ENCODE measurements at places on chromosomes 1 and 21.

- DNase-seq, result no peak
Observed at GRCh38 chr1:177772386-177772960, 197.4 kb downstream of the SEC16B start.

DNA sequence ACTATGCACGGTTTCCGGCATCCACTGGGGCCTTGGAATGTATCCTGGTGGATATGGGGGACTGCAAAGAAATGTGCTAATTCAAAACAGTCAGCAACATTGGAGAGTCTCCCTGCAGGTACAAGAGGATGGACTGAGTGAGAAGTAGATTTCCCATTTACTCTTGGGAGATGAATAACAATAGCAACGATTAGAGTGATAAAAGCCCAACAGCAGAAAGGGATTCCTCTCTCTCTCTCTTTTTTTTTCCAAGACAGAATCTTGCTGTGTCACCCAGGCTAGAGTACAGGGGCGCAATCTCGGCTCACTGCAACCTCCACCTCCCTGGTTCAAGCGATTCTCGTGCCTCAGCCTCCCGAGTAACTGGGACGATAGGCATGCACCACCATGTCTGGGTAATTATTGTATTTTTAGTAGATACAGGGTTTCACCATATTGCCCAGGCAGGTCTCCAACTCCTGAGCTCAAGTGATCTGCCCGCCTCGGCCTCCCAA is 5.0 kb upstream of the SHCBP1L start:
- DNase-seq, result no peak

DNA sequence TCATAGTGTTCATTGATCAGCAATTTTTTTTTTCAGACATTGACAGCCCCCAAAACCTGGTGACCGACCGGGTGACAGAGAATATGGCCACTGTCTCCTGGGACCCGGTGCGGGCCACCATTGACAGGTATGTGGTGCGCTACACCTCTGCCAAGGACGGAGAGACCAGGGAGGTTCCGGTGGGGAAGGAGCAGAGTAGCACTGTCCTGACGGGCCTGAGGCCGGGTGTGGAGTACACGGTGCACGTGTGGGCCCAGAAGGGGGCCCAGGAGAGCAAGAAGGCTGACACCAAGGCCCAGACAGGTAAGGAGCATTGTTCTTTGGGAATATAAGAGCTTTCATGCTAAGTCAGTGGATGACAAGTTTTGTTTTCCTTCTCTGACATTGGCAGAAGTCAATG is 49.3 kb downstream of the TNN start:
- DNase-seq, result no peak

- no peak for DNase-seq
Observed at GRCh38 chr21:33569991-33570390, 18.5 kb downstream of the DONSON start.

DNA sequence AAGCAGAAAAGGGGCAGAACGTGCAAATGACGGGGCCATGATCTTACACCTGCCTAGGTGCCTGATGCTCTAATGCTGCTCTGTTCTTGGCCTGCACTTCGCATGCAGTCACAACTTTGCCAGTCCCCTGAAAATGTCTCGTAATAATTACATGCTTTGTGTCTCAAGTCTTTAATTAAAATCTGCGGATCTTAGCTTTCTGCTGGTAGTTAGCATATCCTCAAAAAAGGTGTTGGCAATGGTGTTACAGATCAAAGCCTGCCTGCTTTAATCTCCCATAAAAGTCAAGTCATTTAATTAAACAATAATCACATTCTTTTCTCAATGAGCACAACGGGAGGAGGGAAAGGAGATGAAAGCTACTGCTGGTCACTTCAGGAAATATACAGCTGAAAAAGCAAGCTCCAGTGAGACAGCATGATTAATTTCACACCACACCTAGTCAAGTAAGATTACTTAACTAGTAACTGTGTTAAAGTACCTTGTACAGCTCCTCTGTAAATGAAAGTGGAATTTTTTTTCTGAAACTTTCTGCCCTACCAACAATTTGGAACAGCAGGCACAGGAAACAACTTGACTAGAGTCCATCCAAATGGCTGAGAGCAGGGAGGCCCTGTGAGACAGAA is 45.8 kb downstream of the STX6 start:
- DNase-seq, result no peak

DNA sequence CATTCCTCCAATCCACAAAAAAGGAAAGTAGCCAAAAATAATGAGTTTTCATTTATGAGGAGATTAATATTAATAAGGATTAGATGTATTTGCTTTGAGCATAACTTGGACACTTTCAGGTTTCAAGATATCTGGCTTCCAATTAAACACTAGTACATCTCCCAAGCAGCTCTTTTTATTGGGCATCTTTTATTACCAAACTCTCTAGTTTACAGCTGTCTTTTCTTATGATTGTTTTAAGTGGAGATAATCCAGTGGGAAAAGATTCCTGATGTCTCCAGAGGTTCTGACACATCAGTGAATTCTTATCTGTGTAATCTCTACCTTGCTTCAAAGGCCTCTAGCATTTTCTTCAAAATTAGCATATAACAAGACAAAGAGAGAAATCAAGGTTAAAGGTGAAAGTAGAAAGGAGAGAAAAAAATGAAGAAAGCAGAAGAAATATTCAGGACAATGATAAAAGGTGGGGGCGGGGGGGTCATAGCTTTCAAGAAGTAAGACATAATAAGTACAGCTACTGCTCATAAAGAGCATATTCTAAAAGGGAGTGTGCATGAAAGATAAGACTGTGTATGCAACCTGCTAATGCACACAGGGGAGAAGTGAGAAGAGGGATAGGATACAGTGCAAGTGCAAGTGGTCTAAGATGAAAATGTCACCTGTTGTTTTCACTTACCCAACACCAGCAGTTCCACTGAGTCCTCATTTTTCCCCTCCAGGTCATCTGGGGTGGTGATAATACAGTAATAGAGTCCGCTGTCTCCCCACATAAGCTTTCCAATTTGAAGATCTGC is 19.1 kb downstream of the ILDR2 start:
- DNase-seq, result no peak

DNA sequence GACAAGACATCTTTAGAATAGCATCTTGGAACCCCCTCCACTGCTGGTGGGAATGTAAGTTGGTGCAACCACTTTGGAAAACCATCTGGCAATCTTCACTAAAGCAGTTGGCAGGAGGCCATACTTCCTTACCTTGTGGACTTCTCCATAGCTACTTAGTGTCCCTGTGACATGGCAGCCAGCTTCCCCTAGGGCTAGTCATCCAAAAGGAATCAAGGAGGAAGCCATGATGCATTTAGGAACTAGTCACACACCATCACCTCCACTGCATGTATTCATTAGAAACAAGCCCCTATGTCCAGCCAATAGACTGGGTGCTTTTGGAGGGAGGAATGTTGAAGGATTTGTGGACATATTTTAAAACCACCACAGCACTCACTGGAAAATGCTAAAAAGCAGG is 19.9 kb downstream of the MX2 start:
- DNase-seq, result no peak

DNA sequence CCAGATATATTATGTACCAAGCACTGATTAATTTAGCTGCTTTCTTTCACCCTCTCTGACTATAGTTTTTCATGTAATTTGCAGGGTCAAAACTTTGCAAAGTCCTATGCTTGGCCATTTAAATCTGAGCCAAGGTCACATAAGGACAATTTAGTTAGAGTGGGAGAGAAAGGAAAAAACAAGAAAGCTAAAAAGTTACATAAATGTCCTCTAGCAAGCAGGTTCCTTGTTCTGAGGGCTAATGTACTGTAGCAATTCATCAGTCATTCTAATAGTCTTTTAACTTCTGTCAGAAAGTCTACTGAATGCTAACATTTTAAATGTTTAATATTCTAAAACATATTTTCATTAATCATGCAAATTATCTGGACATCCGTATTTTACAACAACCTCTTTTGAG is 68.3 kb downstream of the SAMSN1 start:
- DNase-seq, result no peak

GRCh38 chr21:42498012-42498411 is 2.0 kb upstream of the RSPH1 start:
- DNase-seq, result no peak

DNA sequence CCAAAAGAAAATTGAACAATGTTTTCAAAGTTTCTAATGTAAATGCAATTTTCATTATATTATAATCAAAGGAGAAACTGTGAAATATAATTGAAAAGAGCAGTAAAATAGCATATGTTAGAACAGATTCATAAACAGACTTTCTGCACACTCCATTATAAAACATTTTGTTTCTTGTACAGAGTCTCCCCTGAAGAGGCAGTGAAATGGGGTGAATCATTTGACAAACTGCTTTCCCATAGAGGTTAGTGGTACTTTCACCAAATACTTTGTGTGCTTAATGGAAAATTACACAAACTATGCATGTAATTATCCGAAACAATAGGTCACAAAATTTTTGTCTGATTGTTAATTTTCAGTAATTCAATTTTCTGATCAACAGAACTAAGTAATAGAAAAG is 1.9 kb downstream of the RGS18 start:
- peak; percentile 12 for DNase-seq

- DNase-seq, result no peak
Observed at GRCh38 chr1:3431686-3432085, 22.8 kb upstream of the ARHGEF16 start.

DNA sequence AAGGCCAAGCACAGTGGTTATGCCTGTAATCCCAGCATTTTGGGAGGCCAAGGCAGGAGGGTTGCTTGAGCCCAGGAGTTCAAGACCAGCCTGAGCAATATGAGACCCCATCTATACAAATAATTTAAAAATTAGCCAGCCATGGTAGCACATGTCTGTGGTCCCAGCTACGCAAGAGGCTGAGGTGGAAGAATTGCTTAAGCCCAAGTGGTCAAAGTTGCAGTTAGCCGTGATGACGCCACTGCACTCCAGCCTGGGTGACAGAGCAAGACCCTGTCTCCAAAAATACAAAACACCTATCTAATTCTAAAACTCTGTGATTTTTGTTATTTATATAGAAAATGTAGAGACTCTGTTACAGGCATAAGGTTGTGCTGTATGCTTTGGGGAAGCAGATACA is 44.2 kb upstream of the ZYG11A start:
- DNase-seq, result peak; percentile 19

- DNase-seq, result no peak
Observed at GRCh38 chr1:158068918-158069317, 75.5 kb downstream of the KIRREL1 start.

- DNase-seq, result no peak
Observed at GRCh38 chr1:28199328-28200233, 23.1 kb upstream of the PTAFR start.

DNA sequence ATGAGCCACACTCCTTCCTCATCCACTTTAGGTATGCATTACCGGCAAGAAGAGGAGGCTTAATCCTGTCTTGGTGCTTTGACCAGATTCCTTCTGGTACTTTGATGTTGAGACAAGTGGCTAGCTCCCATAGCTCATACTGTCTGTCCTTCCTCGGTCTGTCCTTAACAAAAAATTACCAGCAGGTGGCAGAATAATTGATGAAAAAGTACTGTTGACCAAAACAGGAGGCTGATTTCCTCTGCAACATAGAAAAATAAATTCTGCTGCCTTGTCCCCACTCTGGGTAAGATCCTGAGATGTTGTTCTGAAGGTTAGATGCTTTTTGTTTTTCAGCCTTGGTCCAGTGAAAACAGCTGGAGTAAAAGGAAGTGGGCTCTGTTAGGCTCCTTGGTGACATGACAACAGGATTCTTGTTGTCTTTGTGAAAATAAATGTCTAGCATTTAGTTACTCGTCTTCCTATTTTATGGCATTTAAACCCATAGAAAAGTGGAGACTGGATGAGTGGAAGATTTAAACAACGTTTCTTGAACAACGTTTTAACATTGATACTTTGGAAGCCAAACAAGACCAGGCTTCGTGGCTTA is 11.2 kb upstream of the HJV start:
- peak; percentile 59 for DNase-seq

- no peak for DNase-seq
Observed at GRCh38 chr1:175278734-175279116, 86.1 kb upstream of the KIAA0040 start.

- DNase-seq, result no peak
Observed at GRCh38 chr1:172277989-172278388, 142.5 kb upstream of the C1orf105 start.

- peak; percentile 77 for DNase-seq
Observed at GRCh38 chr1:92356956-92357355, 58.1 kb downstream of the RPAP2 start.

DNA sequence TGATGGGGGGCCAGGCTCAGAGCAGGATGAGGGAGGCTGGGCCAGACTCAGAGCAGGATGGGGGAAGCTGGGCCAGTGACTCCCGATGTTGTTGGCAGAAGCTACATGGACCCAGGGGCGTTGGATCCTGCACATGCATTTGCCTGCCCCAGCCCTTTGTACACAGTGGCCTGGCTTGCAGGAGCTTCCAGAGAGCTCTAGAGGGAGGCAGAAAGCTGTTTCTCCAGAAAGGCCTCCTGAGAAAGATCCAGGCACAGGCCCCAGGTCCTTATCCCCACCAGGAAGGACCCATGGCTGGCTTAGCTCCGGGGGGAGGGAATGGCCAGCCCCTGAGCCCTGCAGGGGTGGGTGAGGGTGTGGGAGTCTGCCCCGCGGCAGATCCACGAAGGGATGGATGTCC is 106.6 kb upstream of the ACTRT2 start:
- no peak for DNase-seq

- no peak for DNase-seq
Observed at GRCh38 chr1:228478326-228478725, 8.9 kb upstream of the RNF187 start.

GRCh38 chr1:81664341-81664740 is 136.4 kb upstream of the ADGRL2 start:
- DNase-seq, result no peak

GRCh38 chr1:156754219-156754618 is 2.7 kb upstream of the HDGF start:
- peak; percentile 23 for DNase-seq

DNA sequence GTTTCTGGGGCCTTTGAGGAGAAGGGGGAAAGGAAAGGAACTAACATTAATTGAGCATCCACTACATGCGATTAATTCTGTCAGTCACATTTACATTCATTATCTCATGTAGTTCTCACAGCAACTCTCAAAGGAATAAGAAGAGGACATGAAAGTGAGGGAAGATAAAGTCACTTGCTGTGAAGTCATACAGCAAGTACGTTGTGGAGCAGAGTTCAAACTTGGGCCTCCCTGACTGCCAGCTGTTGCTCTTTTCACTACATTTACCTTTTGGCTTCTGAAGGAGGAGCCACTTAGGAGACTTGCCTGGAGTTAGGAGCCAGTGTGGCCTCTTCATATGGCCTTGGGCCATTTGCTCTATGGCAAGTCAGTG is 6.2 kb downstream of the ZNF691 start:
- no peak for DNase-seq

GRCh38 chr1:16422041-16422440 is 15.2 kb downstream of the SPATA21 start:
- no peak for DNase-seq

DNA sequence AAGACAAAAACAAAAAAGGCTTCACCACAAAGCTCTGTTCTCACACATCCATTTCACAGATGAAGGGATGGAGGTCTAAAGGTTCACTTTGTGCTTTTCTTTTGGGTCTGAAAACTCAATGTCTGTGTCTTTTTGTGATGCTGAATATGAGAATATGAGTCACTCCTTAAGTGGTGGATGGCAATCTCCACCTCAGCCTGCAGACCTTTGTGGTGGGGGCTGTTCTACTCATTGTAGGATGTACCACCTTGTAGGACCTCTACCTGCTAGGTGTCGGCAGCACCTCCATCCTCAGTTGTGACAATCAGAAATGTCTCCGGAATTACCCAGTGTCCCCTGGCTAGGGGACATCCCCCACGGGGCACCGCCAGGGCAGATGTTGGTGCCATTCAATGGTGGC is 42.8 kb downstream of the UBASH3A start:
- no peak for DNase-seq

GRCh38 chr1:57311006-57311405 is 112.9 kb downstream of the DAB1 start:
- DNase-seq, result no peak

- DNase-seq, result peak; percentile 46
Observed at GRCh38 chr1:3174487-3175247, 105.7 kb downstream of the PRDM16 start.
